T-helper 2 cell (primary cell): ENCODE measurements at places on chromosomes 3 and 15.

GRCh38 chr3:189512039-189512438, 119.2 kb upstream of the TP63 start:
- no peak for DNase-seq

GRCh38 chr15:67319961-67320360, 65.4 kb downstream of the IQCH start:
- no peak for DNase-seq

DNA sequence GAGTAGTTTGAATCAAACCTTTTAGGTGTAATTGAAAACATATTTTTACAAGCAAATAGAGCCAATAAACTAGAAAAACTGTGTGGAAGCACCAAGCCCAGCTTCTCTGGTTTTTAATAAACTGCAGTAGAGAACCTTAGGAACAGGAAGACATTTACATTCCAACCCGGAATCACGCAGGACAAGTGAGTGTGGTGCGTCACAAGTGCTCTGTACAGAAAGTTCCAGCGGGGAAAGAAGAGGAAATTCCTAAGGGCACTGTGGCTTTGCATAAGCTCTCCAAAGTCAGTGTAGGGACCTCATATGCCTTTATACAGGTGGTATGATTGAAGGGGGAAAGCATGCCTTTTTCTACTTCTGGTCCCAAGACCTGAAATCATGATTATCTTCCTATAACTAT, 21.6 kb downstream of the COL8A1 start:
- DNase-seq: no peak

DNA sequence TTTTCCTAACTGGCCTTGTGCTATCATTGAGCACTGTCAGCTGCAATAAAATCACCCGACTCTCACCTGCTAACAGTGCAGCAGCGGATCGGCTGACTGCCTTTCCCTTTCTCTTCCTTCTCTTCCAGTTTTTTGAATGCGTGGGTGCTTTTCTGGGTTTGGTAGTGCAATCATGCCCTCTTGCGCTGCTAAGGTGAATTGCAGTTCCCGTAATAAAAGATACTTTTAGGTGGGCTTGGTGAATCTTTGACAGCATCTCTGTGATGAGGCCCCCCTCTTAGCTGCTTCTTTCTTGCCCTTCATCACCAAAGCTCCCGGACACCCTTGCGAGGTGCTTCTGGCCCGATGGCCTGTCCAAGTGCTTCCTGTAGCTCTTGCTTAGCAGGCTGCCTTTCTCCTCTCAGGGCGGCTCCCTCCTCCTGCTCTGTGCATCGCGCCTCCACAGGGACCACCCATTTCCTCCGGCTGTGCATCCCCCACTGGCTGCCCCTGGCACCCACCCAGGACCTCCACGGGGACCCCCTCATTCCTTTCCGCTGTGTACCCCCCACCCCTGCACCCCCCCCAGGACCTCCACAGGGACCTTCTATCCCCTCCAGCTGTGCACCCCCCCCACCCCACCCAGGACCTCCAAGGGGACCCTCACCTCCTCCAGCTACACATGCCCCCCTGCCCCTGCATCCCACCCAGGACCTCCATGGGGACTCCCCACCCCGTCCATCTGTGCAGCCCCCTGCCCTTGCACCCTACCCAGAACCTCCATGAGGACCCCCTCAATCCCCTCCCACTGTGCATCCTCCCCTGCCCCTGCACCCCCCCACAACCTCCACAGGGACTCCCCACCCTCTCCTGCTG, 50.8 kb upstream of the RPL32 start:
- no peak for DNase-seq

- DNase-seq: no peak
Measured at GRCh38 chr15:94470492-94470891, 239.1 kb downstream of the MCTP2 start.

DNA sequence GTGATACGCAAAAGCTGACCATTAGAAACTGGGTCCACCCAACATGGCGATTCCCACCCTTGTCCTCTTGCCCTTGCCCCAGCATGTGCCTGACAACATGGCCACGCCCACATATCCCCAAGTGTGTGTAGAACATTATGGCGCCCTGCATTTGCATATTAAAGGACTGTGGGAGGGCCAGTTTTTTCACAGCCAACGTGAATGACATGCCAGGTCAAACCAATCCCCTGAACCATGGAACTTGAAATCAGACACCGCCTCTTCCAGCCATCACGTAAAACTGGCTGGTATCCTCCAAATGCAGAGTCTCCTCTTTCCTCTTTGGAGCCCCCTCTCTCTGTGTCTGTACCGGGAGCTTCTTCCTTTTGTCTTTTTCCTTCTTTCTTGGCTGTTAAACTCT, 156.7 kb upstream of the EPHA6 start:
- no peak for DNase-seq

GRCh38 chr3:132726341-132726823, 4.2 kb upstream of the NPHP3 start:
- no peak for DNase-seq

DNA sequence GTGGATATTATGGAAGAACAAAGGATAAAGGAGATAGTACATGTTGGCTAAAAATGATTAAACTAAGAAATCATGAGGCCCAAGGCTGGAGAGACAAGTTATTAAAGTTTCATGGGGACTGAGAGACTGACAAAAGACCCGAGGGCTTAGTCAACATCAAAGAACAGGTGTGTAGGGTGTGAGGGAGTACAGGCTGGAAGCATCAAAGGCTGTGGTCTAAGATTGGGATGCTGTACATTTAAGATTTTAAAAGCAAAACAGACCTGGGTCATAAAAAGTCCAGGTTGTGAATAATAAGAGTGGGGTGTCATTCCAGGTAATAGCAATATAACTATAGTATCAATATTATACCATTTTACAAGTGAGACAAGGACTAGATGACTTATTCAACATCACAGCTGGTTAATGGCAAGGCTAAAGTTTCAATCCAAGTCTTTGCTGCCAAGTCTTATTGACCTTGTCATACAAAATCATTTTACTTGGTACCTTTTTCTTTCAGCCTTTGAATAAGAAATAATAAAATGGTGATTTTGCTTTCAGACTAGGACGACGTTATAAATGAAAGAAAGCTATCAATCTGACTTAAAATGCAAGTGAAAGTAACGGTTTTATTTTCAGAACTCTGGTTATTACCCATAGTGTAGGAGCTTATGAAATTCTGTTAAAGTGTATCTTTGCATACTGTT, 211.6 kb downstream of the TNIK start:
- no peak for DNase-seq

DNA sequence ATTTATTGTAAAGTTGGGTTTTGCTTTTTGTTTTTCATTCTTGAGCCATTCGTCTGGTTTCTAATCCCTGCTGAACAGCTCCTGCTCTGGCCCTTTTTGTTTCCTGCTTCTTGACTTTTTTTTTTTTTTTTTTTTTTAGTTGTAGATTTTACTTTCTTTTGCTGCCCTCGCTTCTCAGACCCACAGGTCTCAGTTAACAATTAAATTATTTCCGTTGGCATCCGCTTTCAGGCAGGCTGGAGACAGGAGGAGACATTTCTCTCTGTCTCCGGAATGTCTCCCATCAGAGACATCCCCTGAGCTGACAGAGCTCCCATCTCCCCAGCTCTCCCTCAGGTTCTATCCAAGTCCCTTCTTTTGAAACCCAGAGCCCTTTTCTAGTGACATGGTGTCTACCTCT, 68.6 kb downstream of the SLC6A6 start:
- DNase-seq: no peak

DNA sequence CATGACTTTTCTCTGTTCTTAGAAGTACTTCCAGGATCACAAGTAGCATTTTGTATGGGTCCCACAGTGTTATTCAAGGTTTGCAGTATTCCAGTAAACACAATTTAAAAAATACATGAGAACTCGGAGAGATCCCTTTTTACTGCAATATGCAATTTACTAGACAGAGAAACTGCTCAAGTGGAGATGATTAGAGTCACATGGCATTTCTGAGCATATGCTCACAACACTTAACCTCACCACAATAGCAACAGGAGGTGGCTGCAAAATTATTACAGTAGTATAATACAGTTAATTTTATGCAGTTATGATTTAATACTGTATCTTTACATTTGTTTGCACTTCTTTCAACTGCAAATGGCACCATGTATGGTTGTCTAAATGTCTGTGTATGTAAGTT, 87.5 kb downstream of the PIK3CB start:
- no peak for DNase-seq

DNA sequence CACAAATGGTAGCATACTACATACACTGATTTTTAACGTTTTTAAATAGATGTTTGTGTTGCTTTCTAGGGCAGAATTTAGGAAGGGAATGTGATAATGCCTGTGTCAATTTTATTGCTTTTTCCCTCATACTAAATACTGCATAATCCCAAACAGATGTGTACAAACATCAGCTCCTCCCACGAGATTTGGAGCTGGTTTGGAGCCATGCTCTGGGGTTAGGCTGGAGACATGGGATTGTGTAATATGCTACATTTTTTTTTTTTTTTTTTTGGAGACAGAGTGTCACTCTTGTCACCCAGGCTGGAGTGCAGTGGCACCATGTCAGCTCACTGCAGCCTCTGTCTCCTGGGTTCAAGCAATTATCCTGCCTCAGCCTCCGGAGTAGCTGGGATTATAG, 80.1 kb downstream of the EBLN2 start:
- DNase-seq: no peak
